Hypothalamus (tissue), 51 donors: ENCODE measurements at places on chromosomes 5 and 9.
A peak's percentile ranks its signal among the peaks of the same experiment; 100 is the strongest.

- DNase-seq: peak; percentile 87
Observed at GRCh38 chr9:104927912-104928740, at the start of gene ABCA1. Gene ABCA1 (minus strand): TSS chr9:104928155. CDS start chr9:104903679, 24,476 bp downstream.

DNA sequence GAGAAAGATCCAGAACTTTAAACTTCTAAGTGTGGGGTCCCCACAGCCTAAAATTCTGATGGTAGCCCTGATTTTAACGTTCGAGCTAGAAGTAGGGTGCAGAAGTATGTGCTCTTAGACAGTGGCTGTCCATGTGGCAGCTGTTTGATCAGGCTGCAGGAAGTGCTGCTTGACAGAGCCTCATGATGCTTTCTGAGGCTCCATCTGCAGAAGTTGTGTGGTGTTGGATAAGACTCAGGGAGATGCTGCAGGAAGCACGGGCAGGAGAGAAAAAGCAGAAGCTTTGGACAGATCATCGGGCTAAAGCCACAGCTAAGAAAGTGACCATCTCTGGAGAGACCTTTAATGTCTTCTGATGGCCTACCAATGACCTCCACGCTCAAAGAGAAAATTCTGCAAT, 8.1 kb downstream of the MTMR12 start:
- DNase-seq: no peak

GRCh38 chr5:34929720-34930461, 532 bp downstream of the DNAJC21 start:
- DNase-seq: peak; percentile 21

- DNase-seq: no peak
Observed at GRCh38 chr5:170885809-170886208, 24.0 kb downstream of the RANBP17 start.

- DNase-seq: no peak
Observed at GRCh38 chr5:140189977-140190871, 15.2 kb downstream of the CYSTM1 start.

- no peak for DNase-seq
Observed at GRCh38 chr5:130759061-130759460, 406.0 kb downstream of the HINT1 start.

DNA sequence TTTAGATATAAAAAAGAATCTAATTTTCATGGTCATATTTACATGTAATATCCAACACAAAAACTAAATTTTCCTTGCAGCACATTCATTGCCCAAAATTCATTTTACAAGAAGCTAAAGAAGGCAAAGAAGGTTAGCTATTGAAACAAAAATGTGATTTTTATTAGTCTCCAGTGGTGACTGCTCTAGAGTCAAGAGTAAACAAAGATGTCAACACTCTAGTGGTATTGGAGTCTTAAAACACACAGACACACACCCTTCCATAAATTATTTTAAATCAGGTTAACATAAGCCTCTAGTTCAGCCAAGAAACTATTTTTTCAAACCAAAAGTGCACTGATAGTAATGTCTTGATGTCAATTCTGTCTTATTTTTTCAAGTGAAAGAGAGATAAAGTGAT, 329.2 kb downstream of the ZNF608 start:
- DNase-seq: no peak

GRCh38 chr9:17166346-17166745, 31.5 kb downstream of the CNTLN start:
- DNase-seq: no peak

- no peak for DNase-seq
Observed at GRCh38 chr9:134495881-134496412, 145.7 kb upstream of the COL5A1 start.

- no peak for DNase-seq
Observed at GRCh38 chr5:176897263-176897662, 1.9 kb downstream of the HK3 start.

DNA sequence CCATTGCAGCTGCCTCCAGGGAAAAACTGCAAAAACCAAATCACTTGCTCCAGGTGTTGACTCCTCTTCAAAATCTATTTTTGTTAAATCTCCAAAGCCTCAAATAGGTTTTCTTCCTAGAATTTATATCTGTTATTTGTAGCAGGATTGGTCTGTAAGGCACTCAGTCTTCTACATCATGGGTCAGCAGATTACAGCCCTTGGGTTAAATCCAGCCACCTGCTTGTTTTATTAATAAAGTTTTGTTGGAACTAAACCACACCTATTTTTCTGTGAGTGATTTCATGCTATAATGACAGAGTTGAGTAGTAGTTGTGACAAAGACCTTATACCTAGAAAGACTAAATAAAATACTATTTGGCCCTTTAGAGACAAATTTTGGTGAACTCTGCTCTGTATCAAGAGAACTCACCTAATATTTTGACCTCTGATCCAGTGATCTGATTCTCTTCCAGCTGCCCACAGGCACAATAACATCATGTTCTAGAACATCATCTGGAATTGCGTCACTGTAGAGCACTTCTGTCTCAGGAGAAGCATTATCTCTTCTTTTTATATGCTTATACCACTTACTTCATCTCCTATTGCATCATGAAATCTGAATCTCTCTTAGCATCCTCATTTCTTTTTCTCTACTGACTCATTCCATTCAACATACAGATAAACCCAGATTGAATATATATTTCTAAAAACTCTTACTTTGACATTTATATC, 130.1 kb downstream of the RPS23 start:
- no peak for DNase-seq

DNA sequence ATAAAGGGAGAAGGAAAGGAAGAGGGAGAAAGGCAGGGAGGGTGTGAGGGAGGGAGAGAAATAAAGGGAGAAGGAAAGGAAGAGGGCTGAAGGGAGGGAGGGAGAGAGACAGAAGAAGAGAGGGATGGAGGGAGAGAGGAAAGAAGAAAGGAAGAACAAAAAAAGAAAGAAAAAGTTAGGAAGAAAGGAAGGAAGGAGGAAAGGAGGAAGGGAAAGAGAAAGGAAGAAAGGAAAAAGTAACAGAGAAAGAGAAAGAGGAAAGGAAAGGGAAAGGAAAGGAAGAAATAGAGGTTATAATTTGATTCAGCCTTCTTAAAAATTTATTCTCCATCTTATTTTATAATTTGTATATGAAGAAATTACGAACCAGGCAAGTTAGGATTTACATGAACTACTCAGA, 836.6 kb upstream of the C9orf72 start:
- DNase-seq: no peak

DNA sequence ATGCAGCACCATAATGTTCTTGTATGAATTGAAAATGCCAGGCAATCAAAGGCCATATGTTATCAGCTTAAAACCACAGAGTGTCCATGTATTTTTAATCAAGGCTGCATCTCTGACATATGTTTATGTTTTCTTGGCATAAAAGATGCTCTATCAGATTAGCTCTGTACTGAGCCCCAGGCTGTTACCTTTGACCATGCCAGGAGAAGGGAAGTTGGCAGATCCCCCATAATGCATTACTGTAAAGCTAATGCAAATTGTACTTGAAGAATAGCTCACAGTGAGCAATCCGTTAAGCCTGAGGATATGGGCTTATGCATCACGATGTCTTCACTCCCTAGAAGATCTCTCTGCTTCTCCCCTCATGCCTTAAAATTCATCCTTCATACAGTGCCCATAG, 414.4 kb downstream of the BRINP1 start:
- no peak for DNase-seq

DNA sequence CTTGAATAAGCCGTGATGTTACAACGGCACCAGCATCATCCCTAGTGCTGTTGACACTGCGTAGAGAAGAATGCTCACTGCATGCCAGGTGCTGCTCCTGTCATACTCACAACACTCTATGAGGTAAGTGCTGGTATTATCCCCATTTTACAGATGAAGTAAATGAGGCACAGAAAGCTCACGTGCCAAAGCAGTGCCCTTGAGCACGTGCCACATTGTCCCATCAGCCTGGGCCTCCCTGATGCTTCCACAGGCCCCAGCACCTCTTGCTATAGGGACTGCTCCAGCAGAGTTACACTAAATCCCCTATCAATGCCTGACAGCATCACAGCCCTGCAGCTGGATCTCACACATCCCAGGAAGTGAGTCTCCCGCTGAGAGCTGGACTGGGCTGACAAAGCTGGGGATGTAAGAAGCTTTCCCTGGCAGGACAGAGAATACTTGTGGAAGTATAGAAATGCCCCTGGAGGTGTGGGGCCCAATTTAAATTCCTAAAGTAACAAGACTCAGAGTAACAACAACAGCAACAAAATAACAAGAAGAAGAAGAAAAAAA, 216.1 kb downstream of the FSTL4 start:
- DNase-seq: no peak

- DNase-seq: no peak
Observed at GRCh38 chr5:172335721-172336120, 52.2 kb upstream of the UBTD2 start.
